Activated naive CD4-positive, alpha-beta T cell treated with anti-CD3 and anti-CD28 coated beads for 36 hours (primary cell): ENCODE measurements at places on chromosomes 1 and 21. TPM values are rescaled to one million over a fixed set of nuclear protein-coding genes. Genes with fewer than 3 reads are reported as not detected.

DNA sequence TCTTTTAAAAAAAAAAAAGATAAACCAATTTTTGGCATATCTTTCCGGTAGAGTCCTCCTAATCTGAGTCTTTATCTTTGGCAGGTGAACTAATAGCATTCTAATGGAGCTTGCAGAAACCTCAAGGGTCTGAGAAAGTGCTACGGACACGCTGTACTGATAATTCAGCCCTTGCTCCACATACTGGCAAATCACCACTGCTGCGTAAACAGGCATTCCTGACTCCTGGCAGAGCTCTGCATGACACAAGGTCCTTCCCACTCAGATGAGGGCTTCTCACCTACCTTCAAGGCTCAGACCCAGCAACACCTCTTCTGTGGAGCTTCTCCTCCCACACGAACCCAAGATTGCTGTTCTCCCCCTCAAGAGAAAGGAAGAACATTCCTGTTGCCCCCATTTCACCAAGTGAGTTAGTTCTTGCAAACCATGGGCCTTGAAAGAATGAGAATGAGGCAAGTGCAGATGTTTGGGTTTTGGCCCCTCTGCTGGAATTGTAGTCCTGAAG, 48.0 kb downstream of the LYST start:
- DNase-seq, result no peak

- peak; percentile 84 for DNase-seq
These were observed 17.0 kb upstream of the CD2 start for GRCh38 chr1:116737020-116737854.

- no peak for DNase-seq
These were observed 5.5 kb downstream of the KCNA10 start for GRCh38 chr1:110513511-110513910.

- no peak for DNase-seq
These were observed 409.5 kb upstream of the ADGRL2 start for GRCh38 chr1:81391125-81391828.

- peak; percentile 75 for DNase-seq
These were observed 1.3 kb upstream of the SLC16A1 start for GRCh38 chr1:112957133-112957812.

DNA sequence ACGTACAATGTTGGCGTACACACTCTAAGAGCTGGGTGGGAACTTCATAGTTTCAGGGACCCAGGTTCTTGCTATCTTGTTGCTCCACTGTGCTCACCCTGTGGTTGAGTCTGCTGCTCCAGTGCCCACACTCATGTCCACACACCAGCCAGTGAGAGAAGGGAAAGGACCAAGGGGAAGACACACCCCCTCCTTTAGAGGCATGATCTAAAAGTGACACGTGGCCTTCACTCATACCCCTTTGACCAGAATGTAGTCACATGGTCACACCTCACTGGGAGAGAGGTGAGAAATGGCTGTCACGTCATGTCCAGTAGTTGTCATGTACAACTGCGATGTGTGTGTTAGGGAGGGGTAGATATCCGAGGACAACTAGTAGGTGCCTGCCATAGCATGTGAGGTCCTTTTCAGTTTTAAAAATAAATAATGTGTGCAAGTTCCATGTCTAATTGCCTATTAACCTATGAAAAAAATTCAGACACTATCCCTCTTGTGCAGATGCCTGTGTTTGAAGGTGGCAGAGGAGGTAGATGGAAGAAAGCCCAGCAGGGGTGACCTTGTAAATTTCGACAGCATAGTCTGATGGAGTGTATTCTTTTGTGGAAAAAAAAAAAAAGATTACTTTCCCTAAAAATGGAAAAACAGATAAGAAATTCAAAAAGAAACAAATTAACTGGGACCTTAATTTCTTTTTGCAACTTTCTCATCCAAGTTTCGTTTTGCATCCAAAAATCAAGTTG, 149.6 kb downstream of the C1orf21 start:
- DNase-seq, result no peak

- DNase-seq, result no peak
These were observed 127.8 kb downstream of the FOXD2 start for GRCh38 chr1:47565676-47566075.

GRCh38 chr1:202825748-202826147, 15.0 kb downstream of the PCAT6 start:
- no peak for DNase-seq

DNA sequence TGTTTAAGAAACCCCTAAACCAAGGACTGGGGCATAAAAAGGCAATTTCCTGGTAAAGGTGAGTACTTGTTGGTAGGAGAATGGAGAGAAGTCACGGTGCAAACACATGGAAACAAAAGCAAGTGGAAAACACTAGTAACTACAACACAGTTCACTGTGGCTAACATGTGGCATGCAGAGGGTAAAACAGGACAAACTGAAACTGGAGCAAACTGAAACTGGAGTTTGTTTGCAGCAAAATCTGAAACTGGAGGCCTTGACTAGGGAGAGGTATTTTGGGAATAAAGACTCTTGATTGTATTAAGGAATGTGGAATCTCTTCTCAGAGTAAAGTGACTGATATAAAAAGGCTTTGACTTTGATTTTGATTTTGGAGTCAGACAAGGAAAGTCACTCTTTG, 376.3 kb upstream of the PRMT6 start:
- no peak for DNase-seq

DNA sequence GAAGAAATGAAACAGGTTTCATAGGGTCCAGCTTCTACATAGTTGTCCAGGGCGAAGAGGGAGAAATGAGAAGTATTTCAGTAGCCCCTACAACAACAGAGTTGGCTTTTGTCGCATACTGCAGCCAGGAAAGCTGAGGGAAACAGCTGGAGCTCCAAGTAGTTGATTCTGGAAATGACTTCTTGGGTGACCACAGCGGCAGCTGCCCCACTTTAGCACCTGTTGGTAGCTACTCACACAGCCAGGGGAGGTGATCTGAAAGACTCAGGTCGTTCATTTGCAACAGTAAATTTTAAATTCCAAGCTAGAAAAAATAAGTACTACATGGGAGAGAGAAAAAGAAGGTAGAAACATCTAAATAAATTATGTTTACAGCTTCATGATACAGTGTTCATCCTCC, 2.3 kb downstream of the TTC13 start:
- no peak for DNase-seq

DNA sequence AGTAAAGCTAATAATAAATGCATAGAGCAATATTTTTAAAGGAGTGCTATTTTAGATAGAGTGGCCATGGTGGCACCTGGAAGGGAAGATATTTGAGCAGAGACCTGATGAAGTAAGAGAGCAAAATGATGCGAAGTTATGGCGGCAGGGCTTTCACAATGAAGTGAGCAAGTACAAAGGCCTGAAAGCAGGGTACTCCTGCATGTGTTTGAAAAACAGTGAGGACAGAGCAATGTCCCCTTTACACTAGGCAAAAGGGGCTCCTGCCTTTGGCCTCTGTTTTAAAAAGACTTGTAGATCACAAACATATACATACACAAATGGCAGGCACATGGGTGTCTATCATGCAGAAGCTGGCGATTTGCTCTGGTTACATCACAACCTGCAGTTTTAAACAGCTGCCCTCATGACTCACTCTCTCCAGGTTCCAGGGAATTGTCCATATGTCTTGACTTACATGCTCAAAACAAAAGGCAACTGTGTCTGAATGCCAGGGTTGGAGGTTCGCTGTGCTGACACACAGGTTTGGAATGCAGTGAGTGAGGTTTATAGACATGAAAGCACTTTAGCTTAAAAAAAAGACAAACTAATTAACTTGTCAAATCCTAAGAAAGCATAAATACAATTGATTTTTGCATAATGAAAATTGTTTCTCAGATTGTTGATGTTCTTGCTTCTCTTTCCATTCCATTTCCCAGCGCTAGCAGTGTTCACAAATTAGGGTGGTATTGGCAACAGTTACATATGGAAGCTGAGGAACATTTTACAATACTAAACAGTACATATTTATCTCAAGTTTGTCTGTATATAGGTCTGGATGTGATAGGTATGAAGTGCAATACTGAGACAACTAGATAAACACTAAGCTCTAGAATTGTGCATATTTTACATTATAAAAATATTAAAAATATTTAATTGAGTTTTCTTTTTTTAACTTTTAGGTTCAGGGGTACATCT, 313.9 kb downstream of the BARHL2 start:
- no peak for DNase-seq

DNA sequence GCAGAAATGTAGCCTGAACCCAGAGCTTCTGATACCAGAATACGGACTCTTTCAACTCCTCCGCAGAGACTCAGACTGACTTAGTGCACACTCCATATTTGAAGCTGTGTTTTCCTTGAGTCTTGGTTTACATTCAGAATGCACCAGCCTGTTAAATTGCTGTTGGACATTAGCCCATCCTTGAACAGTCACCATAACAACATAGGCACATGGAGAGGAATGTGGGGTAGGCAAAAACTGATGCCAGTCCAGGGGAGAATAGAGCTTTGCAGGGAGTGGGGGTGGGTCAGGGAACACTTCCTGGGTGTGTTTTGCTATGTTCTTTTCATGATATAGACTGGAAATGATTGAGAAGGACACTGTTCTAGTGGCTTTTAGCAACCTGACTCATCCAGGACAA, 76.3 kb upstream of the CACNA1E start:
- no peak for DNase-seq

DNA sequence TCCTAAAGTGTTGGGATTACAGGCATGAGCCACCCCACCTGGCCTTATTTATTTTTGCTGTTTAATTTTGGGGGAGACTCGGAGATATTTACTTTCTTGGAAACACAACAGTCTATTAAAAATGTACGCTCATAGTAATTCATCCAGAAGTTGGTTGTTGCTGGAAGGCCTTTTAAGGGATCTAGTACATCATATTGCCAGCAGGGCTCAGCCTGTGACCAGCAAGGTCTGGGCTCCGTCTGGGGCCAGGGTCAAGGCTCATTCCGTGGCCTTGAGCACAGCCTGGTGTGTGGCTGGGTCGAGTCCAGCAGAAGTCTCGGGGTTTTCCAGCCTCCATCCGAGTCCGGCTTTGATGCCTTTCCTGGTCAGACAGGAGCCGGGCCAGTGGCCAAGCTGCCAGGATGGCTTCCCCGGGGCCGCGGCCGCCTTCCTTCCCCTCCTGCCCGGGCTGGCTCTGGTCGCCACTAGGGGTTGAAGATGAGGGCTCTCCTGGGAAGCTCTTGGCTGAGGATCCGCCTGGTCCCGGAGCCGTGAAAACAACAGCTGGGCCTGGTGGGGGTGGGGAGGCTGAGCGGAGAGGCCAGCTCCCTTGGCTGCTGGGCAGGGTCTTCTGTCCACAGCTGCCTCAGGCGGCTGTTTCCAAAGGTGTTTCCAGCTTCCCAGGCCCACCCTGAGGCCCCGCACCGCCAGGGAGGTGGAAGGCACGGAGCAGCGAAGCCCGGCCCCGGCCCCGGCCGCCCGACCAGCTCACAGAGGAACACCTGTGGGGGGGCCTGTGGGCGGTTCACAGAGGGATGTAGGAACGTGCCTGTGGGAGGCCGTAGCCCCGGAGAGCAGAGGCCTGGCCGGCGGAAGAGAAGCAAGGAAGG, 5.1 kb upstream of the VWA1 start:
- DNase-seq, result no peak

- peak; percentile 94 for DNase-seq
These were observed 20.8 kb upstream of the MACF1 start for GRCh38 chr1:39183503-39184353.

- DNase-seq, result no peak
These were observed 103.2 kb downstream of the SCCPDH start for GRCh38 chr1:246827396-246827795.

- no peak for DNase-seq
These were observed 83.4 kb downstream of the CACHD1 start for GRCh38 chr1:64553285-64553684.

GRCh38 chr1:226657895-226658545, 81.1 kb downstream of the ITPKB start:
- no peak for DNase-seq

- no peak for DNase-seq
These were observed 81.3 kb downstream of the RGS2 start for GRCh38 chr1:192890134-192890533.

DNA sequence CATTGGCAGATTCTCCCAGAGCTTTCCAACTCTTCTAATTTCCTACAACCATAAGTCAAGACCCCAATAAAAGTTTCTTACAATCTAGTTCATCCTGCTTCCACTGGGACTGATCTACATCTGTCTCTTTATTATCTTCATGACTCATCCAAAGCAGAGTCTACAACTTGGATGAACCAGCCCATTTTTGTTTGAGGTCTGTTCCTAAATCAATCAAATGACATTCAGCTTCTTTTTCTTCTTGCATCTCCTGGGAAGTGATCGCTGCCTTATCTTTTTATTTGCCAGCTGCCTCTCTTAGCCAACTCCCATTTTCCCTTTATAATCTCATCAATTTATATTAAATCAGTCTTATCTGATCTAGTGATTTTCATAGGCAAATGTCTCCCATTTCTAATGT, 105.6 kb downstream of the ERG start:
- DNase-seq, result no peak

DNA sequence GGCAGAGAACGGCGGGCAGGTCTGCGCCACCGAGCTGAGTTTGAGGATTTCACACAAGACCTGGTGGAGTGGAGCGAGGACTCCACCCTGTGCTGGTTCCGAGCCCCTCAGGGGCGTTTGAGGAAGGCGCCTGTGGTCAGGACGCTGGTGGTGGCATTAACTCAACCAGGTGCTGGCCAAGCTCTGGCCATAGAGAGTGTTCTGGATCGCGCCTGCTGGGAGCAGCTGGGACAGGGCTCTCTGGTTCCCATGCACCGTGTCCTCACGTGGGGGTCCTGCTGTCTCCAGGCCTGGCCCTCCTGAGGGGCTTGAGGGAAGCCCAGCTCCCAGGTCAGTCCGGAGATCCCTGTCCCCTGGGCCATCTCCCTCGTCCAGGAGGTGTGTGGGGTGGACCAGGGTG, 24.8 kb upstream of the TTC34 start:
- no peak for DNase-seq

DNA sequence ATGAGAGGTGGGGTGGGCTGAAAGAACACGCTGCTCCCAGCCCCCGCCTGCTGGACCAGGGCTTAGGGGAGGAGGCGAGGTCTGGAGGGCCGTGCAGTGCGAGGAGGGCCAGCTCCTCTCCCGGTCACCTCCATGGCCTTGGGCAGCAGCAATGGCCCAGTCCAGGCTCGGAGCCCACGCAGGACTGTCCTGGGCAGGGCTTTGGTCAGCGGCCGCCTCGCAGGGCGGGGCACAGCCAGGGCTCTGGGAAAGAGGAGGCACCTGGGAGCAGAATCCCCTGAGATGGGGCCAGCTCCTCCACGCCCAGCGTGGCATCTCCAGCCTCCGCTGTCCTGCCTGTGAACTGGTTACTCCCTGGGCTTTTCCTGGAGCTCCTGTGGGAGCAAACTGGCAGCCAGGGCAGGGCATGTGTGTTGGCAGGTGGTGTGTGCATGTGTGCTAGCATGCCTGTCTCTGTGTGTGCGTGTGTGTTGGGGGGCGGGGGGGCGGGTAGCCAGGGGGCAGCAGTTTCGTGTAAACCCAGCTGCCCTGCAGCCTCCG, 27.4 kb downstream of the ARHGEF16 start:
- DNase-seq, result no peak

GRCh38 chr21:36347962-36348328, 27.9 kb downstream of the MORC3 start:
- no peak for DNase-seq

Gene KIF17
- total RNA-seq, result not detected

Gene PLA2G4A
- total RNA-seq, result 0.12 TPM

Gene KRTAP7-1
- not detected for total RNA-seq

Gene GBP6
- not detected for total RNA-seq

Gene UMODL1
- not detected for total RNA-seq

Gene LRRC7
- total RNA-seq, result not detected

Gene OR14K1
- not detected for total RNA-seq

Gene ADAMTS5
- not detected for total RNA-seq

Gene IGSF21
- total RNA-seq, result not detected

Gene CRB1
- total RNA-seq, result not detected

Gene KCND3
- not detected for total RNA-seq

Gene CDC20
- total RNA-seq, result 194 TPM
